ENCODE measurements at places on chromosomes 4 and X.

DNA sequence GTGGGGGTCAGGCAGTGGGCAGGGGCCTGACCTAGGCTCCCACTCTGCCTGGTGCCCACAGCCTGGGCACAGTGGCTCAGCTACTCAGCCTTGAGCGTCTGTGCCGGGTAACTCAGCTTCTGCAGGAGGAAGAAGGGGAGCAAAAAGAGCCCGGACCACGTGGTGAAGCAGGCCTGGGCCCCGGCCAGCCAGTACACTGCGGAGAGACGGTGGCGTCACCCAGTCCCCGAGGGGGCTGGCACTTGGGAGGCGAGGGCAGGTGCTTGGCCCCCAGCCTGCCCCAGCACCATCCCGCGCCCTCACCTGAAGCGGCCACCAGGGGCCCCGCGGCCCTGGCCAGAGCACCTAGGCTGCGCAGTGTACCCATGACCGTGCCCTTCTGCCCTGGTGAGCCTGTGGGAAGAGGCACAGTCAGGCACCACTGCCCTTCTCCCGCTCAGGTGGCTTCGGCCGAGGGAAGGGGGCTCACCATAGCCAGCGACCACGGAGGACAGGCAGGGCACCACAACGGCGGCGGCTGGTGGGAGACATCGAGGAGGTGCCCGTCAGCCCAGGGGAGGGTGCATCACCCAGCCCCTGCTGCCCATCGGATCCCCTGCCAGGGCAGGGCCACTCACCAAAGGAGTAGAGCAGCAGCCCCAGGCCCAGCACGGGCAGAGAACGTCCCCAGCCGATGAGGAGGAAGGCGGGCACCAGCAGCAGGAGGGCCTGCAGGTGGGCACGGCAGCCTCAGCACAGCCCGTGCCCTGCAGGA is 32.3 kb downstream of the NOP14 start:
- DNase-seq: peak; percentile 37
- no peak overlapping the region for H3K27ac ChIP-seq
- no peaks in the 10 kb centered on the region for H3K27me3 ChIP-seq
- H3K4me3 ChIP-seq: no peak overlapping the region

GRCh38 chrX:153934762-153935325 is at the start of gene NAA10:
Gene NAA10, minus strand, starts transcription at chrX:153935037. Its CDS starts 133 bp downstream, at chrX:153934904.
- DNase-seq: peak; percentile 81
- H3K27me3 ChIP-seq: no peaks in the 10 kb centered on the region
- peak within 1 kb of the TSS; percentile 56 for H3K4me3 ChIP-seq
- no peaks in the 10 kb centered on the region for H3K36me3 ChIP-seq

- no peaks in the 10 kb centered on the region for H3K27me3 ChIP-seq
- H3K27ac ChIP-seq: no peak overlapping the region
- no peaks in the 10 kb centered on the region for H3K36me3 ChIP-seq
- H3K4me1 ChIP-seq: no peaks in the 10 kb centered on the region
These were observed 105.6 kb downstream of the EFNB1 start for GRCh38 chrX:68934421-68934820.

GRCh38 chr4:94038195-94038594 is 169.5 kb upstream of the SMARCAD1 start:
- no peaks in the 10 kb centered on the region for H3K27me3 ChIP-seq
- H3K4me1 ChIP-seq: no peaks in the 10 kb centered on the region
- H3K4me3 ChIP-seq: no peak overlapping the region
- no peak overlapping the region for H3K27ac ChIP-seq
- DNase-seq: no peak
- no peaks in the 10 kb centered on the region for H3K36me3 ChIP-seq

GRCh38 chr4:120754590-120754989 is 167.9 kb downstream of the PRDM5 start:
- DNase-seq: no peak
- H3K4me1 ChIP-seq: peaks cover 13% of the 10 kb centered on the region
- H3K27ac ChIP-seq: no peak overlapping the region

GRCh38 chr4:30630431-30630830 is 89.7 kb upstream of the PCDH7 start:
- DNase-seq: no peak
- H3K4me1 ChIP-seq: no peaks in the 10 kb centered on the region

- H3K27me3 ChIP-seq: no peaks in the 10 kb centered on the region
- H3K4me1 ChIP-seq: no peaks in the 10 kb centered on the region
- no peaks in the 10 kb centered on the region for H3K36me3 ChIP-seq
- DNase-seq: no peak
- no peak overlapping the region for H3K27ac ChIP-seq
- no peak overlapping the region for H3K4me3 ChIP-seq
These were observed 74.9 kb downstream of the PRRG1 start for GRCh38 chrX:37424000-37424429.

GRCh38 chr4:16777726-16778125 is 120.7 kb downstream of the LDB2 start:
- no peak overlapping the region for H3K27ac ChIP-seq
- no peak overlapping the region for H3K4me3 ChIP-seq
- no peaks in the 10 kb centered on the region for H3K4me1 ChIP-seq
- no peaks in the 10 kb centered on the region for H3K36me3 ChIP-seq
- no peak for DNase-seq
- no peaks in the 10 kb centered on the region for H3K27me3 ChIP-seq

DNA sequence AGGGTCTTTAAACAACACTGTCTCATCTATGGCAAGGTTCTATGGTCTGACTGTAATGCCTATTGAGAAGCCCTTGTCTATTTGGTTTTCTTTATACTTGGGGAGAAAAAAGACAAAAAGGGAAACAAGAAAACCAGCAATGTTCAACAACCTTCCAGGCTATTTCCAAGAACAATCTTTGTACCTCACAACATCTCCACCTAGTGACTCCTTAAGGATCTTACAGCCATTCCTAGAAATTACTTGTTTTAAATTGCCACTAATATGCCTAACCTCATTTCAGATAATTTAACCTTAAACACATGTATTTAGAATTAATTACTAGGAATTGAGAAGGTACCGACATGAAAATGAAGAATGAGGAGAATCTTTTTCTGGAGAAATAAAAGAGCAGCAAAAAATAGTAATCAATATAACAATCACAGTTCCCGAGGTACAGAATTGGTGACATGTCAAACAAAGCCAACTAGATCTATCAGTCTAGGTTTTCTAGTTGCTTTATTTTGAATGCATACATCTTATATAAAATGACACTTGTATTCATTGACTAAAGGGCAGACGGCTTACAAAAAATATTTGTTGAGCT is 1.6 kb upstream of the RBM46 start:
- no peaks in the 10 kb centered on the region for H3K36me3 ChIP-seq
- DNase-seq: no peak
- H3K27me3 ChIP-seq: no peaks in the 10 kb centered on the region
- no peak overlapping the region for H3K4me3 ChIP-seq

DNA sequence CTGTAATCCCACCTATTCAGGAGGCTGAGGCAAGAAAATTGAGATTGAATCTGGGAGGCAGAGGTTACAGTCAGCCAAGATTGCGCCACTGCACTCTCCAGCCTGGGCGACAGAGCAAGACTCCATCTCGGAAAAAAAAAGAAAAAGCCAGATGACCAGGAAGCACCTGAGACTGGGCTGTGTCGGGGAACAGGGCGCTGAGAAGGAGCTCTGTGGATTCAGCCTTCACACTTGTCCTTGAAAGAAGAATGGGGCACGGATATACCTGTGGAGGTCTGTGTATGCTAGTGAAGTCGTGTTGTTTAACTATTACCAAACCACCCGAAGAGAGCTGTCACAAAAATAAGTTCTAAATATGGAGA is 39.3 kb upstream of the TADA2B start:
- DNase-seq: no peak
- H3K27me3 ChIP-seq: no peaks in the 10 kb centered on the region
- peaks cover 12% of the 10 kb centered on the region for H3K4me1 ChIP-seq
- no peak overlapping the region for H3K27ac ChIP-seq
- no peak overlapping the region for H3K4me3 ChIP-seq

- H3K36me3 ChIP-seq: no peaks in the 10 kb centered on the region
- H3K4me1 ChIP-seq: peaks cover 5% of the 10 kb centered on the region
- no peak overlapping the region for H3K27ac ChIP-seq
- no peaks in the 10 kb centered on the region for H3K27me3 ChIP-seq
- no peak for DNase-seq
These were observed 17.5 kb downstream of the STX18 start for GRCh38 chr4:4524364-4524763.

GRCh38 chr4:164485136-164485535 is 268.8 kb upstream of the SMIM31 start:
- no peak overlapping the region for H3K27ac ChIP-seq
- no peak overlapping the region for H3K4me3 ChIP-seq
- no peaks in the 10 kb centered on the region for H3K27me3 ChIP-seq
- H3K36me3 ChIP-seq: no peaks in the 10 kb centered on the region

- H3K27me3 ChIP-seq: no peaks in the 10 kb centered on the region
- H3K36me3 ChIP-seq: no peaks in the 10 kb centered on the region
- no peak for DNase-seq
- no peak overlapping the region for H3K4me3 ChIP-seq
- H3K4me1 ChIP-seq: no peaks in the 10 kb centered on the region
These were observed 15.8 kb downstream of the APLN start for GRCh38 chrX:129638917-129639316.

DNA sequence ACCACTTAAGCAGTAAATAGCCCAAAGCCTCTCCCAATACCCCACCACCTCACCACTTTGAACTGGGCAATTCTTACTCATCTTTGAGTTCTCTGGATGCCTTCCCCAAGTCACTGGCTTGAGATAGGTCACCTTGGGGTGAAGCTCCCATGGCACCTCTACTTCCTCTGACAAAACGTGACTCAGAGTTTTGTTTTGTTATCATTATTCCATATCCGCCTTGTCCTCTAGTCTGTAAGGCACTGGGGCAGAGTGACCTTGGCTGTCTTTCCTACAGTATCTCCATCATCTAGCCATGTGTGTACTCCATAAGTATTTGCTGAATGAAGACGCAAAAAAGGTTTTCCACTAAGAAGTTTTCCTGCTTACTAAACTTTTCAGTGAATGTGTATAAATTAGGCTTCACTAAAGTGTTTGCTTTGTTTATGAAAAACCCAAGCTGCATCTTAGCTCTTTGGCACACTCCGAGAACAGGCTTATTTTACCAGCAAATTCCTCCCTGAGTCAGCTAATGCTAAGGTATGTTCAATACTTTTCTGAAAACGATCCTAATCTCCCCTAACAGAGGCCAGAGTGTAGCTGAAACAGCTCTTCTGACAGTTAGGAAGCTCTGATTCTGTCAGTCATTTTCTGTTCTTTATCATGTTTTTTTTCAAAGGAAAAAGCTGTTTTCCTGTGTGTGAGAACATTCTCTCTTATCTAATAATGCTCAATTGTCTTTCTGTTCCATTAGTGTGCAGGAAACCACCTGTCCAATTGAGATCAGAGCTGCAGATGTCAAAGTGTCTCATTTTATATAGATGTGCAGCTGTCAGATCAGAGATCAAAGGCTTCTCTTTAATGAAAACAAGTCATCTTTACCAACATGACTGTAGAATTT is 30.2 kb upstream of the TSPAN5 start:
- H3K36me3 ChIP-seq: no peaks in the 10 kb centered on the region
- peaks cover 24% of the 10 kb centered on the region for H3K4me1 ChIP-seq
- H3K27me3 ChIP-seq: no peaks in the 10 kb centered on the region
- no peak overlapping the region for H3K4me3 ChIP-seq
- no peak for DNase-seq

GRCh38 chr4:173212379-173212778 is 43.8 kb downstream of the GALNT7 start:
- peaks cover 14% of the 10 kb centered on the region for H3K4me1 ChIP-seq
- H3K27me3 ChIP-seq: no peaks in the 10 kb centered on the region
- DNase-seq: no peak
- no peak overlapping the region for H3K27ac ChIP-seq
- H3K4me3 ChIP-seq: no peak overlapping the region

DNA sequence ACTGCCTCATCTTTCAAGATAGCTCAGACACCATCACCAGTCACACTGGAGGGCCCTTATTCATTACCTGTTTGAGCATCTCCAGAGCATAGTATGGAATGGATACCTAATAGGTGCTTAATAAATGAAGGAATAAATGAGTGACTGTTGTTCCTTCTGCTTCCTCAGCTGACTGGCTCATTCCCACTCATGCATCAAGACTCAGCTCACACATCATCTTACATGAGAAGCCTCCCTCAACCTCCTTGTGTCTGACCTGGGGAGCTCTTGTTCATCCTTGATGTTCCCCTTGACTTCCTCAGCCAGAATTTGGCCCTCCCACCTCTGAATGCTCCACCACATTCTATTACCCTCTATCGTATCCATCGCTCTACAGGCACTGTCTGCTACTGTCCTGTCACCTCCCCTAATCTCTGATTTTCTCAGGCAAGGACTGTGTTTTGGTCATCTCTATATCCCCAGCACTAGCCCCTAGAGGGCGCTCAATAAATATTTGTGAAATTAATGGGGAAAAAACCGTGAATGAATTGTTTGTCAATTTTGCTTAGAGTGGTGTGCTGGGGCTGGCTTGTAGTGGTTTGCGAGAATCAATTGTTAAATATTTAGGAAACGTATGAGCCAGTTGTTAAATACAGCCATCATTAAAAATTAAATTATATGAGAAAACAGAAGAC is 88.3 kb downstream of the NHSL2 start:
- H3K36me3 ChIP-seq: no peaks in the 10 kb centered on the region
- H3K27me3 ChIP-seq: no peaks in the 10 kb centered on the region
- peaks cover 25% of the 10 kb centered on the region for H3K4me1 ChIP-seq
- DNase-seq: no peak
- H3K27ac ChIP-seq: peak overlapping the region; percentile 36

- H3K27ac ChIP-seq: no peak overlapping the region
- no peaks in the 10 kb centered on the region for H3K27me3 ChIP-seq
- H3K4me3 ChIP-seq: no peak overlapping the region
- H3K4me1 ChIP-seq: 0 out of 2 replicates have a peak, but pooled peaks cover 4% of the 10 kb centered on the region
These were observed 48.3 kb downstream of the AMELX start for GRCh38 chrX:11341274-11342201.

DNA sequence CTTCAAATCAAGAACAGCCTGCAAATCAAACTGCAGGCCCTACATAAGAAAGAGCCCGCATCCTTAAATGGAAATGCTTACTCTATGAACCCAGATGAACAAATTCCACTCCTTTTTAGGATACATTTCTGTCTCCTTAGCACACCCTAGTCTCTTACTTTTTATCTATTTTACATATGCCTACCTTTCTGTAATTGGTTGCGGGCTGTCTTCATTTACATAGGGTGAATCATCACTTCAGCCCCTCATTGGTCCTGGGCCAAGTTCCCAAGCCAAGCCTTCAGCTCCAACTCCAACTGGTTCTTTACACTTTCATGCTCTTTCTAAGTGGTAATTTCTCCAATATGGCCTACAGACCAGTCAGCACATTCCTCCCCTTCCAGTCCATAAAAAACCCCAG is 219.3 kb downstream of the TRAM1L1 start:
- H3K36me3 ChIP-seq: no peaks in the 10 kb centered on the region
- no peak overlapping the region for H3K27ac ChIP-seq
- no peak overlapping the region for H3K4me3 ChIP-seq
- H3K27me3 ChIP-seq: no peaks in the 10 kb centered on the region
- H3K4me1 ChIP-seq: no peaks in the 10 kb centered on the region
- DNase-seq: no peak

GRCh38 chr4:25563071-25563564 is 92.5 kb upstream of the SLC34A2 start:
- H3K27ac ChIP-seq: peak overlapping the region; percentile 22
- no peaks in the 10 kb centered on the region for H3K27me3 ChIP-seq
- DNase-seq: peak; percentile 53
